ENCODE measurements at places on chromosomes 5 and 9.

- no peak for DNase-seq
Observed at GRCh38 chr9:14320271-14321181, 6.6 kb upstream of the NFIB start.

GRCh38 chr5:142811866-142812557, 41.8 kb downstream of the ARHGAP26 start:
- no peak for DNase-seq

- no peak for DNase-seq
Observed at GRCh38 chr9:97573482-97574073, 59.6 kb downstream of the TSTD2 start.

DNA sequence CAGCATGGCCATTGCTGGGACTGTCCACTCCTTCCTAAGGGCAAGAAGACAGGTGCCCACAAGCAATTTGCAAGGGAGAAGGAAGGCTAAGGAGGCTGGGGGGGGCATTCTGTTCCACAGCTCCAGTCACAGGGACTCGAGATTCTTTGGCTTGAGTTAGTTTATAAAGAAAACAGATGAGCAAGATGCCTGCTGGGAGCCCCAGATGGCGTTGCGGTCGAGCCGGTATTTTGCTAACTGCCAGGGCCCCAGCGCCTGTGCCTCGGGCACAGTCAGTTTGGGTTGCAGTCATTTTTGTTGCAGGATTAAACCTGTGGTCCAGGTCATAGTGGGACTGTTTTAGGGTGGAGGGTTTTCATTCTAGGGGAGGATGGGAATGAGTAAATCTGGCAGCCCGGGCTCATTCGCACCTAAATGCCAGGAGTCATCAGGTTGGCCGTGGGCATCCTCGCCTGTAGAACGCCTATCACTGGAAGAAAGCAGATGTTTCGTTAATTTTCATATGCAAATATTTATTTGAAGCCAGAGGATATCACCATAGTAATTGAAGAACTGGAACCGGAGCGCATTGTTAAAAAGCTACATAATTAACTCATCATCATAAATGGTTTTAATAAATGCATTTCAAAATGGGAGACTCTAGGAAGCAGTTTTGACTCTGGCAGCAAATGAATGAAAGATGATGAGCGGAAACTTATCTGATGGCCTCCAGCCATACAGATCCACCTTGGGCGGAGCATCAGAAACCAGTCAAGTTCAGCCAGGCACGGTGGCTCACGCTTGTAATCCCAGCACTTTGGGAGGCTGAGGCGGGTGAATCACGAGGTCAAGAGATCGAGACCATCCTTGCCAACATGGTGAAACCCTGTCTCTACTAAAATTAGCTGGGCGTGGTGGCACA, 87.1 kb upstream of the FCN2 start:
- DNase-seq: no peak

GRCh38 chr5:36414869-36415282, 113.2 kb upstream of the RANBP3L start:
- peak; percentile 85 for DNase-seq

DNA sequence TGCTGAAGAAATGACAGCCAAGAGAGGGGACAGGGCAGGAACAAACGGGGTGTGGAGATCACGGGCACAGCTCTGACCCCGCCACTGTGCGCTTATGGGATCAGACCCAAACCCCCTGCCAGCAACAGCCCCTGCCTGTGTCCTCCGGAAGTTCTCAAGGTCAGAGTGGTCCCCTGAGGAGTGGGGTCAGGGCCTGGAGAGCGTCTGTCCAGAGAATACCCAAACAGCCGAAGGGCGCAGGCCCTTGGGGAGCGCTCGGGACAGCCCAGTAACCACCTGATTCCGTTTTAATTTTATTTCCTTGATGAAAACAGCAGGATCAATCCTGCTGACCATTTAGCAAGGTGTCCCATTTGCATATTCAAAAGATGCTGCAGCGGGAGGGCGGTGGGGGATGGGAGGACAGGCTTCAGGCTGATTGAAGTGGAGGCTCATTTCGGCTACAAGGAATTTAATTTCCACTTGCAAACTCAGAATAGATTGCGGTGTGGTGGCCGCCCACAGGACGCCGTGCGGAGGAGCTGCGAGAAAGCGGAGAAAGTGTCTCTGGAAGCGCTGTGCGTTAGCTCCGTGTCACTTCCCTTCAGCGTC, 32.6 kb upstream of the TMEM250 start:
- peak; percentile 12 for DNase-seq

GRCh38 chr9:5186416-5187169, 1.2 kb upstream of the INSL6 start:
- peak; percentile 46 for DNase-seq

GRCh38 chr5:141567513-141568117, 51.2 kb downstream of the DIAPH1 start:
- no peak for DNase-seq

GRCh38 chr9:79257228-79257781, 314.5 kb upstream of the TLE4 start:
- DNase-seq: no peak

DNA sequence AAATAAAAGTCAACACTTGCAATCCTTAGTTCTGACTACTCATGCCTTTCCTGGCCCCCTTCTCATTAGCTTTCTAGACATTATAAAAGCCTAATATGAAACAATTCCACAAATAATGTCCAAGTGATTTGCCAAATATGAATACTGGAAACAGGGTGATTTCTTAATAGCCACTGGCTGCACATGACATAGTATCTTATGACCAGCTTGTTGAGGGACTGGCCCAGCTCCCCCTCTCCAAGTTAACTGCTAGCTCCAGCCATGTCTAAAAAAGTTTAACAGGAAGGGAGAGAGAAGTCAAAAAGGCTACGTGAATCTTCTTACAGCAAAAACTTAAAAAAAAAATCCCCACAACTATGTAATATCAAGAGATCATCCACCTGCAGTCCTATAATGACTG, 1.5 kb downstream of the CERT1 start:
- DNase-seq: no peak

- DNase-seq: no peak
Observed at GRCh38 chr5:172754596-172755356, 16.2 kb downstream of the DUSP1 start.

DNA sequence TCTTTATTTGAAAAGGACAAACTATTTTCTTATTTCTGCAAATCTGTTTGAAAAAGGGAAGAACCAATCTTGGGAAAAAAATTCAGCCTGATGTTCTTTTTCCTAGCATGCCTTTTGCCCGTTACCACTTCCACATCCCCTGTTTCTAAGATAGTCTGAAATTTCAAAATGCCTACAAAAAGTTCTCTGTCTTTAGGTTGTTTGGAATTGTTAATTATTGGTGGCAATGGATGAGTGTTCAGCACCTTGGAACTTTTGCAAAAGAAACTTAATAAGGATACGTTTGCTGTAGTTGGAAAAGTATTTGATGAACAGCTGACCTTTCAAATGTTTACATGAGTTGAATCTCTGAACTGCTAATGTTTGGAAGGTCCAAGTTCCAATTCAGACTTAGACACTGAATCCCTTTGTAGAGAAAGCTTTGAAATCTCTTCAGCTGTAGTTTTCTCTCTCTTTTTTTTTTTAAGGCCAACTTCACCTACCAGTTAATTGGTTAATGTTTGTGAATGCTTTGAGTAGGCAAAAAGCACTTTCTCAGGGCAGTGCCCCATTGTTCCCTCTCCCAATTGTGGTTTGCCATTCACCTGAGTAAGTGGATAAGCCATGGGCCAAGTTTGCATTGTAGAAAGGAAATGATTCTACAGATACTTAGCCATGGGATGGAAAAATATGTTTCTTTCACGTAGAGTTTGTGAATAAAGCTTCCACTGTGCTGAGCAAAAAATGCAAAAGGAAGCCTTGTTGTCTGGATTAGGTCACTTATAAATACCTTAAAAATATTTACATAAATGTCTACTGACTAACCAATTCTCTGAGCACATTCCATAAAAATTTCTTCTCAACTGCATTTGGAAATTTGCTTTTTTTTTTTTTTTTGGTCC, 156.4 kb upstream of the ELL2 start:
- DNase-seq: no peak

DNA sequence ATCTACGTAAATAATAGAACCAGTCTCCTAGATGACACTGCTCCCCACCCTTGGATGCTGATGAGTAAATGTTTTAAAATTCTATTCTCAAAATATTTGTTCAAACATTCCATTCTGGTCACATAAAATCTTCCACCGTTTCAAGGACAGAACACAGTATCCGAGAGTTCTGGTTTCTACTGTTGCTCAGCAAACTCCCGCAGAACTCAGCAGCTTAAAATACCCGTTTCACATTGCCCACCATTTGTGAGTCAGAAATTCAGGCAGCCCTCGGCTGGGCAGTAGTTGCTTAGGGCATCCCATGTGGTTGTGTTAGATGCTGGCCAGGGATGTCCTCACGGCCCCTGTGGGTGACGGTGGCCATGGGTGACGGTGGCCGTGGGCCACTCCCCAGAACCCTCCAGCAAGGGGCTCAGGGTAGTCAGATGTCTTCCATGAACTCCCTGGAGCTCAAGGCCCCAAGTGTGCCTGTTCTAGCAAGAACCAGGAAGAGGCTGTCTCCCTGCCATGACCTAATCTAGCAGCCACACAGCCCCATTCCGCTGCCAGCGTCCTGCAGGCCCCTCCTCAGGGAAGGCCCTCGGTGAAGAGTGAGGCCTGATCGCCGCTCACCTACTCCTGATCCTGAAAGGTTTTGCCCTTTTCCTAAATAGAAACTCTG, 17.4 kb downstream of the MGAT1 start:
- no peak for DNase-seq

GRCh38 chr9:21078702-21079101, 960 bp upstream of the IFNB1 start:
- no peak for DNase-seq

GRCh38 chr9:70614786-70615463, 200.5 kb upstream of the KLF9 start:
- DNase-seq: no peak

DNA sequence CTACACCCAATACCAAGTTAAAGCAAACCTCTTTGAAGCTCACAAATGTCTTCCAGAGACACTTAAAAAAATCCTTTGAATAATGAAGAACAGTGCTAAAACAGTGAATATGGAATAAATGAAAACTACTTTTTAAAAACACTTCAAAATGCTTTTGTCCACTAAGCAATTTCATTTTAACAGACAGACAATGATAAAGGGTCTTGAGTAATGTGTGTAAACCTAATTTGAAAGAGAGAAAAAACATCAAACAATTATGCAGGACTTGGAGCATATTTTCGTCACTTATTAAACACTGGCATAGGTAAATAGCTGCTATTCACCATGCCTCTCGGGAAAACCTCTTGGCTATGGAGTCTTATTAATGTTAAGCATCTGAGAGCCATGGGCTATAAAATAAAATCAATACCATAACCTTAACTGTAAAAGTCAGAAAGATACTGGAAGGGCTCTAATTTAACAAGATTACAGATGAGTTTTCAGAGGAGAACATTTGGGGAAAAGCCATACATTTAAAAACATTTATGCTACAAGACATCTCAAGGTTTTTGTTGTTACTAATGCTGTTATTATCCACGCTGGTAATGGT, 177.8 kb downstream of the NFIB start:
- no peak for DNase-seq

Data from PC-9 (cell line).